NCI-H1092 treated with DMSO at 0.1 percent for 48 hours (cell line): ENCODE measurements at places on chromosomes 3 and 15.

DNA sequence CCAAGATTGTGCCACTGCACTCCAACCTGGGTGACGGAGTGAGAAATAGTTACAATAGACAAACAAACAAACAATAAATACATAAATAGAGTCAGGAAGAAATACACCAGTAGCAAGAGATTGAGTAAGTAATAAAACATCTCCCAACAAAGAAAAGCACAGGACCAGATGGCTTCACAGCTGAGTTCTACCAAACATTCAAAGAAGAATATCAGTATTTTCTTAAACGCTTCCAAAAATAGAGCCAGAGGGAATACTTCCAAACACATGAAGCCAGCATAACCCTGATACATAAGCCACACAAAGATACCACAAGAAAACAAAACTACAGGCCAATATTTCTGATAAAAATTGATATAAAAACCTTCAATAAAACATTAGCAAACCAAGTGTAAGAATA lies 30.7 kb upstream of the IGSF10 start:
- DNase-seq = no peak

DNA sequence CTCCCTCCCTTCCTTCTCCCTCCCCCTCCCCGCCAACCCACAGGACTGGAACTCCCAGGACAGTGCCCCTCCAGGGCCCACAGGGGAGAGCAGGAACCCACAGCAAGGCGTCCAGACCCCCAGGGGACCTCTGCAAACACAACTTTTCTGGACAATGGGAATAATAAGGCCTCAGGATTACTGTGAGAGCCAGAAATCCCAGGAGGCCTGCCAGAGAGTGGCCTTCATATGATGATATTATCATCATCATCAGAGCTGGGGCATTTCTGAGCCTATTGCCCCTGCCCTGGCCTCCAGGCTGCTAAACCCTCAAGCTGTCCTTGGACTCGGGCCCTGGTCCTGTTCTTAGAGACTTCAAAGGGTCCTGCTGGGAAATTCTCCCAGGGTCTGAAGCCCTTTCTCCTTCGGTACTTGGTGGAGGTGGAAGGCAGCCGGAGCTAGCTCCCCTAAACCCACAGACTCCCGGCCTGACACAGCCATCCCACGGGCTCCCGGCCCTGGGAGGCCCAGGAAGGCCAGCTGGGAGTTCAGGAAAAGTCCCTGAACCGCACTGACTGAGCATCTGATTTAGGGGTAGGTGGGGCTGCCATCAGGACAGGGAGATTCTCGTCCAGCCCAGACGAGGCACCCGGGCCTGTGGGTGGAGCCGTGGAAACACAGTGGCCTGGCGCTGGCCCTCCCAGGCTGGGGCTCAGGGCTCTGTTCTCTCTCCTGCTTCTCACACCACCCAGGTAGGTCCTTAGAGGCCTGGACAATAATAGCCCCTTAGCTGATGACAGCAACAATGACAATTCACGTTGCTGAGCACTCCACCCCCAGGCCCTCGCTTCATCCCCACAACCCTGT lies 4.9 kb downstream of the CALML4 start:
- DNase-seq = no peak

DNA sequence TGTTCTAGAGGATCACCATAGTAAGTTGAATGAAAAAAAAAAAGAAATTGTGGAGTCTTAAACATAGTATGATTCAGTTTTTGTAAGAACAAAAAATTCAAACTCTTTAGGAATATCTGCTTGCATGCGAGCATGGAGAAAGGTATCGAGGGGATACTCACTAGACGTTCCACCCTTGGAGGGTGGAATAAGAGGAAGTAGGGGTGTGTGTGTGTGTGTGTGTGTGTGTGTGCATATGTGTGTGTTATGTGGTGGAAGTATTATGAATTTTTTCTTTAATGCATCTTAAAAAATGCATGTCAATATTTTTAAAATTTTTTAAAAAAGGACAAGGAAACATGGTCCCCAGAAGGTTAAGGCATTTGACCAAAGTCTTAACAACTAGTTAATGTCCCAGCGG lies 26.5 kb upstream of the SIAH2 start:
- no peak for DNase-seq

DNA sequence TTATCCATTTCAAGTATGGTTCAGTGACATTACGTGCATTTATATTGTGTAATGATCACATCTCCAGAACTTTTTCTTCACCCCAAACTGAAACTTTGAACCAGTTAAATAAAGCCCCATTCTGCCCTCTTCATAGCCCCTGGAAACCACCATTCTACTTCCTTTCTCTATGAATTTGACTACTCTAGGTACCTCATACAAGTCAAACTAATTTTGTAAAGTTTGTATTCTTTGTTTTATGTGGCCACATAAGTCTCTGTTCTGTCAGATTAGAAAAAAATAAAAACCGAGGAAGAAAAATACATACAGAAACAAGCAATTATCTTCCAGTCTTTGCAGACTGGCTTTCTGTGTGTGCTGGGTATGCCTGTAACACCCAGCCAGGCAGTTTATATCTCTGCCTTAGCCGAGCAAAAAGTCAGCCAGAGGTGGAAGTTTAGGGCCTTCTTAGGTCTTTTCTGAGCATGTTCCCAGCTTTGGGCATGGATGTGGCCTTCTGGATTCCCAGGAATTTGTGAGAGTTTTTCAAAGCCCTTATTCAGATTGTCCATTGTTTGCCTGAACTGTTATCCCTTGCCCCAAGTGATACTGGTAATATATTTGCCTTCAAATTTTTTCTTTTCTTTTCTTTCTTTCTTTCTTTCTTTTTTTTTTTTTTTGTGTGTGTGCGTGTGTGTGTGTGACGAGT lies 6.0 kb upstream of the GRAMD1C start:
- DNase-seq = no peak

GRCh38 chr3:152323834-152324233 lies 55.1 kb downstream of the MBNL1 start:
- no peak for DNase-seq
